ENCODE measurements at places on chromosomes 12 and 14. TPM values are rescaled to one million over a fixed set of nuclear protein-coding genes. Genes with fewer than 3 reads are reported as not detected.

GRCh38 chr12:74408601-74409166 is 129.0 kb upstream of the ATXN7L3B start:
- no peak for DNase-seq
- no peaks in the 10 kb centered on the region for H3K4me1 ChIP-seq
- H3K36me3 ChIP-seq = no peaks in the 10 kb centered on the region
- H3K27ac ChIP-seq = no peak overlapping the region

GRCh38 chr14:47626151-47627035 is 49.0 kb downstream of the MDGA2 start:
- H3K4me3 ChIP-seq = no peak overlapping the region
- no peaks in the 10 kb centered on the region for H3K36me3 ChIP-seq
- no peak for DNase-seq
- H3K4me1 ChIP-seq = no peaks in the 10 kb centered on the region

GRCh38 chr12:76641961-76642360 is 82.4 kb upstream of the OSBPL8 start:
- H3K4me1 ChIP-seq = no peaks in the 10 kb centered on the region
- no peak overlapping the region for H3K4me3 ChIP-seq
- H3K27me3 ChIP-seq = no peaks in the 10 kb centered on the region
- DNase-seq = no peak
- no peaks in the 10 kb centered on the region for H3K36me3 ChIP-seq
- no peak overlapping the region for H3K27ac ChIP-seq

- H3K4me3 ChIP-seq = no peak overlapping the region
- DNase-seq = peak; percentile 24
- peaks cover 4% of the 10 kb centered on the region for H3K27me3 ChIP-seq
- H3K27ac ChIP-seq = peak overlapping the region; percentile 94
- no peaks in the 10 kb centered on the region for H3K36me3 ChIP-seq
Observed at GRCh38 chr14:103527408-103528145, 1.4 kb upstream of the TRMT61A start.

- H3K27me3 ChIP-seq = peaks cover 8% of the 10 kb centered on the region
- H3K27ac ChIP-seq = no peak overlapping the region
- DNase-seq = no peak
Observed at GRCh38 chr14:99280066-99280731, 8.2 kb upstream of the BCL11B start.

DNA sequence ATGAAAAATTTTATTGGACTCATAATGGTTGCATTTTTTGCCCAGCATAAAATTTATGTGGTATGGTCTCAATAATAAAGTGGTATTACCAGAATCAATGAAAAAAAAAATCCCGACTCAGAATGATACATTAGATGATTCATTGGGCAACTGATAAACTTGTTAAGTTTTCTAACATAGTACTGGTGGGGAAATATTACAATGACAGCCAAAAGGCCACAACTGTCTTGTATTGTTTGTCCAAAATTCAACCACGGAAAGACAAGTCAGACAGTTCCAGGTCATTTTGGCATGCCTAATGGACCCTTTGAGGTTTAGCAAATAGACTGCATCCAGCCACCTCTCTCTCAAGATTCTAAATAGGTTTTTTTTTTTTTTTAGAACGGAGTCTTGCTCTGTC is 70.5 kb upstream of the TRIM9 start:
- H3K36me3 ChIP-seq = no peaks in the 10 kb centered on the region
- DNase-seq = no peak
- H3K27me3 ChIP-seq = no peaks in the 10 kb centered on the region

DNA sequence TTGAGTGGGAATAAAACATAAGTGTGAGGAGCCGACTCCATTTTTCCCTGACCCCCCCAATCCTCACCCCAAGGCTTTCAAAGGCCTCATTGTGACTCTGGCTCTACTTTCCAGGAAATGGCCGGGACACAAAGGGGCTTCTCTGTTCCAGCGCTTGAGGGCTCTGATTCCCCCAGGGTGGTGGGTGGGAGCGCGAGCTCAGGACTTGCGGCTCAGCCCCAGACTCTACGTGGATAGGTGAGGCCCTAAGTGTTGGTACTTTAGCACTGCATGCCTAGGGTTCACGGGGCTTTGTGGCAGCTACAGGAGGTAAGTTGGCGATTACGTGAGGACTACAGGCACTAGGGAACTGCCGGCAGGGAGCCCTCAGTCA is 553 bp downstream of the CNPY2 start:
- peaks cover 17% of the 10 kb centered on the region for H3K4me1 ChIP-seq
- H3K27me3 ChIP-seq = no peaks in the 10 kb centered on the region
- no peaks in the 10 kb centered on the region for H3K36me3 ChIP-seq
- H3K27ac ChIP-seq = peak overlapping the region; percentile 91
- DNase-seq = peak; percentile 24

DNA sequence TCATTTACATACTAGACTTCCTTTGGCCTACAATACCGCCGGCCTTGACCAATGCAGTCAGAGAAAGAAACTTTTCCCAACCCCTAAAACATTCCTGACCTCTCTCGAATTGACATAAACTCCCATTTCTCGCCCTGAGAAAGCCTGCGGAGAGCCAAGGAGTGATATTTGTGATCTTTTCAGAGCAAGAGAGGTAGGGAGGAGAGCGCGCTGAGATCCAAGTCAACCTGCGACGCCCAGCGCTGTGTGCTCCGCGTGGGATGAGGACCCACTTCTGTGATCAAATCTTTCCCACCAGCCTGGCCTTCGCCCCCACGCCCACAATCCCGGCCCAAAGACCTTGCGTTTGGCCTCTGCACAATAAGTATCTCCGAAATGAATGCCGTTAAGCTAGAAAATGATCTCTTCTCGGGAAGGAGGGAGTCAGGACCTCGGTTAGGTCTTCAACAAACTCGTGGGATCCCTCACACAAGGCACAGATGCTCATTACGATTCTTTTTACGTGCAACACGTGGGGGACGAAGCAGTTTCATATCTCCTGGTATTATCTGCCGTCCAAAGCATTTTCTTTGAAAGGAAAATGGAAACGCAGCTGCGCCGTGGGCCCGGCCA is 6.3 kb upstream of the NPAS3 start:
- H3K4me1 ChIP-seq = peaks cover 4% of the 10 kb centered on the region
- peaks cover 80% of the 10 kb centered on the region for H3K27me3 ChIP-seq
- no peaks in the 10 kb centered on the region for H3K36me3 ChIP-seq
- H3K4me3 ChIP-seq = peak overlapping the region; percentile 10

GPR132 gene
- total RNA-seq = 11.6 TPM

SDS gene
- 5.7 TPM for total RNA-seq

MORN3 gene
- total RNA-seq = 0.48 TPM

KSR2 gene
- total RNA-seq = 0.82 TPM

Measured in transverse colon (tissue), 4 donors.